Muscle of arm (tissue), 14 donors: ENCODE measurements at places on chromosomes 5 and 9. TPM values are rescaled to one million over a fixed set of nuclear protein-coding genes. Genes with fewer than 3 reads are reported as not detected.

DNA sequence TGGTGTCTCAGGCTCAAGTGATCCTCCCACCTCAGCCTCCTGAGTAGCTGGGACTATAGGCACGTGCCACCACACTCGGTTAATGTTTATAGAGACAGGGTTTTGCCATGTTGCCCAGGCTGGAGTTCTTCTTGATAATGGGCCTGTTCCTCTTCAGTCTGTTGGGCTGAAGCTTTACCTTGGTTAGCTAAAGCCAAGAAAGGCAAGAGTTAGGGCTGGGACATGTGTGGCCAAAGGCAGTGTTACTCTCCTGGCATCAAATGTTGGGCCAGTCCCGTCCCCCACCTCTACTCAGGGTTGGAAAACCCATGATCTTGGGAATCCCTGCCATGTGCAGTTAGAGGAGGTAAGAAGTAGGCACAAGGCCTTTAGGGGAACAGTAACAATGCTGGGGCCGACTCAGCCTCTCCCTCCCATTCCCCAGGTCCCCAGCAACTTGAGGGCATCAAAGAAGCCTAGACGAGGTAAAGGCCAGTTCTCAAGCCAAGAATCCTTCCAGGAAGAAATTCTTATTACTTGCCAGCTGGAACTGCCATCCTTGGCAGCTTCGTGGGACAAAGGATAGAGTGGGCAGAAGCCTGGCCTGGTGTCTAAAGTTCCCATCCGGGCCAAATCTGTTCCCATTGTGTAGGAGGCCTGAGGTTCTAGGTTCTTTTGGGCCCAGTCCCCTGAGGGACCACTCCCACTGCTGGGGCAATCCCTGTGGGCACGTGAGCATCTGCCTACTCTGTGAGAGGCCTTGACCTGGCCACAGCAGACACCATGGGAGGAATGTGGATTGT lies 4.5 kb downstream of the EGR1 start:
- DNase-seq = peak; percentile 85

- no peak for DNase-seq
Measured at GRCh38 chr9:89138463-89139390, 39.9 kb downstream of the SHC3 start.

GRCh38 chr5:143404416-143405062 lies 1.1 kb upstream of the NR3C1 start:
- DNase-seq = peak; percentile 91

Gene N4BP3
- 12.9 TPM for polyA plus RNA-seq

Gene PDE6A
- 0.07 TPM for polyA plus RNA-seq

DNA sequence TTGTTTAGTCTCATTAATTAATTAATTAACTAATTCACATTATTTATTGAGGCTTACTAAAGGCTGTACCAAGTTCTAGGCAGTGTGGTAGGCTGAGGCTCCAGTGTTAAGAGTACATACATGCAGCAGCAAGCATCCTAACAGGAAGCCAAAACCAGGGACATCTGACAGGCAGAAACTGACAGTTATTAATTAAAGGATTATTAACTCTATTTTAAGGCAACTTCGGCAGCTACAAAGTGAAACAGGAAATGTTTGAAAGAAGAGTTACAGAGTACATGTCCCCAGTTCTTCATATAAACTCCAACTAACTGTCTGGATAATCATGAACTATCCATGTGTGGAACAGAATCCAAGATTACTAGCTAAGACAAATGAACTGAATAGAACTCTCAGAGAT lies 39.3 kb upstream of the GABRB2 start:
- DNase-seq = no peak

DNA sequence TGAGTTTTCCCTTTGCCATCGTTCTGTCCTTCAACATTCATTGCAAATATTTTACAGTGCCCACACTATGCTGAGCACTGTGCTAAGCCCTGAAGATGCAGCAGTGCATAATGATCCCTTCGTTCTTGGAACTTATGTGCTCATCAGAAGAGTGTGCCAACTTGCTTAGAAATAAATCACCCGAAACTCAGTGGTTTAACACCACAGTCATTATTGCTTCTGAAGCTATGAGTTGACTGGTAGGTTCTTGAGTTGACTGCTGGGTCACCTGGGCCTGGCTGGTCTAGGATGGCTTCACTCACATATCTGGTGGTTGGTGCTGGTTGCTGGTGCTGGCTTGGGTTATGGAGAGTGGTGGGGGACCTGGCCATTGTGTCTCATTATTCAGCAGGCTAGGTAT lies 20.9 kb downstream of the PCSK5 start:
- DNase-seq = no peak

DNA sequence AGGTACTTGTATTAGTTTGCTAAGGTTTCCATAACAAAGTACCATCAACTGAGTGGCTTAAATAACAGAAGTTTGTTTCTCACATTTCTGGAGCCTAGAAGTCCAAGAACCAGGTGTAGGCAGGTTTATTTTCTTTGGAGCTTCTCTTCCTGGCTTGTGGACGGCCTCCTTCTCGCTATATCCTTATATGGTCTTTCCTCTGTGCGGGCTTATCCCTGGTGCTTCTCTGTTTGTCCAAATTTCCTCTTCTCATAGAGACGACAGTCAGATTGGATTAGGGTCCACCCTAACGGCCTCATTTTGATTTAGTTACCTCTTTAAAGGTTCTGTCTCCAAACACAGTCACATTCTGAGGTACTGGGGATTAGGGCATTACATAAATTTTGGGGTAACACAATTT lies 88.3 kb downstream of the RMI1 start:
- DNase-seq = no peak

Gene ACOT12
- polyA plus RNA-seq = not detected

GRCh38 chr5:61389609-61390008 lies 57.6 kb downstream of the ZSWIM6 start:
- DNase-seq = no peak

DNA sequence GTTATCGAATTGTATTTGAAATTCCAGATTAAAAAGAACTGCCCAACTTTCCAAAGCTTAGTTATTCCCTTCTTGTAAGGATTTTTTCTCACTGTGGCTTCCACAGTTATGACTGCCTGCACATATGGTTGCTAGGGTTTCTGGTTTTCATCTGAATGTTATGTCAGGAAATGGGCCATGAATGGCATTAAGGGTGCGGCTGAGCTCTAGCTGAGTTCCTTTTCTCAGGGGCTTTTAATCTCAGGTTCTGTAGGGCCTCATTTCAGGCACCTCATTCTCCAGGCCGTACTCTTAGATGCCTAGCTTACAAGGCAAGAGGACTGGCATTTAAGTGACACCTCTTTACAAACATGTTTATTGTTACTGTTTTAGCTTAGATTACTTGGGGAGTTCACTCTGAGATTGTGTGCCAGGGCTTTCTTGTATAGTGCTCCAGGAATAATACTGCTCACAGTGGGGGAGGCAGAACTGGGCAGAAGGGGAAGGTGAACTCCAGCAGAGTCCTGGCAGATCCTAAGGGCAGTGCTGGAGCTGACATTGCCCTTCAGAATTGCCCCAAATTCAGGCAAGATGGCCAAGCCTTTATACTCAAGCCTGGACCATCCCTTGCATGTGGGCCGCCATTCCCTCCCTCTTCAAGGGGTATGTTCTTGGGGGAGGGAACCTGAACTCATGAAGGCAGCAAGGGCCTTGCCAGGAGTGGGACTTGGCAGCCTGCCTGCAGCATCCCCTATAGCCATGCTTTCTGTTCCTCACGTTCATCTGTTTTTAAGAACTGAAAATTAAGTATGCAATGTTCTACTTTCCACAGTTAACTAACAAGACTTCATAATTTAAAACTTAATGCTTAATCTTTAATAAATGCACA lies 111.5 kb downstream of the KDM4C start:
- no peak for DNase-seq

Gene DMGDH
- polyA plus RNA-seq = 2.8 TPM

DNA sequence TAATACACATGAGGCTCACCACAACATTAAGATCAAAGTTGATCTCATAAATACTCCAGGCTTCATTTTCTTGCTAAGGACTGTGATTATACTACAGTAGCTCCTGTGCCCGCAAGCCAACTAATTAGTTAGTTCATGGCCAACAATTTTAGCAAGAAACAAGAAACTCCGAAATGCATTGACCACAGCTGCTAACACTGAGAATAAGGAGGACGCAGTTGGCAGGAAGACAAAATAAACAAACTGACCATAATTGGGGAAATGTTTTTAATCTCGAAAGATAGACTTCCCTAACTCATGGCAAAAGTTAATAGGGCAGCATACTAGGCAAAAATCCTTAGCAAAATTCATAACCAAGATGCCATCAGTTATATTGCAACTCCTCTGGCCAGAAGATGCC lies 115.5 kb upstream of the SPEF2 start:
- no peak for DNase-seq

GRCh38 chr9:94881023-94881422 lies 154.5 kb downstream of the AOPEP start:
- DNase-seq = no peak
